ENCODE measurements at places on chromosomes 6 and 20. TPM values are rescaled to one million over a fixed set of nuclear protein-coding genes. Genes with fewer than 3 reads are reported as not detected.
A peak's percentile ranks its signal among the peaks of the same experiment; 100 is the strongest.

- no peak for DNase-seq
- no peaks in the 10 kb centered on the region for H3K4me1 ChIP-seq
- H3K4me3 ChIP-seq = no peak overlapping the region
- no peaks in the 10 kb centered on the region for H3K36me3 ChIP-seq
- no peaks in the 10 kb centered on the region for H3K27me3 ChIP-seq
- no peak overlapping the region for H3K27ac ChIP-seq
Measured at GRCh38 chr6:19905584-19905983, 68.4 kb downstream of the ID4 start.

GRCh38 chr20:9038791-9039535, 29.9 kb upstream of the PLCB4 start:
- no peaks in the 10 kb centered on the region for H3K36me3 ChIP-seq
- DNase-seq = no peak
- H3K27me3 ChIP-seq = no peaks in the 10 kb centered on the region
- H3K4me3 ChIP-seq = no peak overlapping the region
- no peaks in the 10 kb centered on the region for H3K4me1 ChIP-seq
- H3K27ac ChIP-seq = no peak overlapping the region

The FAM83C gene
- total RNA-seq = not detected

The GTF2H4 gene
- 49.7 TPM for total RNA-seq

DNA sequence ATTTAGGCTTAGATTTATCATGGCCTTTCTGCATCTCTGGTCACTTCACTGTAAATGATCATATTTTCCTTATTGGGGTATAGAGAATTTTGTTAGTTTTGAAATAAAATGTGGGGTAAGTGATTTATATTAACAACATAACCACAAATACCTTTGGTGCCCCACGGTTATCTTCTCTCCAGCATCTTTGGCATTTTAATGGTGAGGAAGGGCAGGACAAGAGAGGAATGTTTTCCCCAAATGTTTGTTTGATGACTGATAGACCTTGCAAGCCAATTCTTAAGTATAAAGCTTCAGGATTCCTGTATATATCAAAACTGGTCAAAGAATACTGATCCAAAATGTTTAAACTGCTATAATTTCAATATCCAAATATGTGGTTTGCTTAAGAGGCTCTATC, 171.6 kb upstream of the SMLR1 start:
- DNase-seq = no peak
- H3K4me3 ChIP-seq = no peak overlapping the region
- no peaks in the 10 kb centered on the region for H3K27me3 ChIP-seq
- H3K4me1 ChIP-seq = no peaks in the 10 kb centered on the region
- no peaks in the 10 kb centered on the region for H3K36me3 ChIP-seq
- H3K27ac ChIP-seq = no peak overlapping the region

DNA sequence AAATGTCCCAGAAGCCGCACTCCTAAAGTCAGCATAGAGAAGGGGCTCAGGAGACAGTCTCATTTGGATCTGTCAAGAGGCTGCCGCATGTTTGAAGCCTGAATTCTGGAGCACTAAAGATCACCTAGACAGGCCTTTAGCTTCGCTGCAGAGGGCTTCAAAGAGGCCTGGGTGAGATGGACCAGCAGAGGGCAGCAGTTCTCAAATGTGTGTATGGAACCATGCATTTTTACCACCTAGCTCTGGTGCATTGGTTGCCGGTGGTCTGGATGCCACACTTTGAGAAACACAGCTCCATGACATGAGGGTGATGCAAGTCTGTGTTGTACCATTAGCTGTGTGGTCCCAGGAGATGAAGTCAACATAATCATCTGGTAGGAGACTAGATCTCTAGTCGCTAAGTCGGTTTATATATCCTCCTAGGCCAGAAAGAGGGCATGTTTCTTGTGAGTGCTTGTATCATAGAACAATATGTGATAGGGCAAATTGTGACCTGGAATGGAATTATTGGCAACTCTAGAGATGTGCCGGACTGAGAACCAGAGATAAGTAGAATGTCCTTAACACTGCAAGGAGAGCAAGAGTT, 64.8 kb downstream of the KIAA0319 start:
- H3K36me3 ChIP-seq = no peaks in the 10 kb centered on the region
- no peaks in the 10 kb centered on the region for H3K27me3 ChIP-seq
- no peak overlapping the region for H3K4me3 ChIP-seq
- no peak overlapping the region for H3K27ac ChIP-seq

- peaks cover 26% of the 10 kb centered on the region for H3K27me3 ChIP-seq
- no peaks in the 10 kb centered on the region for H3K36me3 ChIP-seq
- no peak for DNase-seq
- no peak overlapping the region for H3K27ac ChIP-seq
- peaks cover 13% of the 10 kb centered on the region for H3K4me1 ChIP-seq
- peak overlapping the region; percentile 41 for H3K4me3 ChIP-seq
Measured at GRCh38 chr6:132401618-132402285, 477 bp upstream of the MOXD1 start.

DNA sequence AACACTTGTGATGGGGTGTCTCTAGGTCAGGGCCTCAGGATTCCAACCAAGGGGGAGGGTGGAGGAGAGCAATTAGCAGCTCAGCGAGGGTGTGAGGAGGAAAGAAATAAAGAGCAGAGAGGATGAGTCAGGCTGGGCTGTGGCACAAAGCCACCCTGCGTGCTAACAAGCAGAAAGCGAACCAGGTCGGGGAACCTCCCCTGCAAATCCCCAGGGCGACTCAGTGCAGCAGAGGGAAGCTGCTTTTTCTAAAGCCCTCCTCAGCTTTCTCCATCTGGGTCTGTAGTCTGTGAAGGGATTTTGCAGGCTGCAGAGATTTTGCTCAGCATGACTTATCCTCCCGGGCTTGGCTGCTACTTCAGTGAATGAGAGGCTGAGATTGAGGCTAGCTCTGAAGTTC, 6.6 kb upstream of the SPO11 start:
- no peak overlapping the region for H3K4me3 ChIP-seq
- no peak for DNase-seq
- no peak overlapping the region for H3K27ac ChIP-seq
- H3K27me3 ChIP-seq = peaks cover 37% of the 10 kb centered on the region
- H3K4me1 ChIP-seq = no peaks in the 10 kb centered on the region

The TCF21 gene
- 28.6 TPM for total RNA-seq

- no peak for DNase-seq
- no peaks in the 10 kb centered on the region for H3K4me1 ChIP-seq
- no peak overlapping the region for H3K27ac ChIP-seq
- H3K27me3 ChIP-seq = no peaks in the 10 kb centered on the region
- no peaks in the 10 kb centered on the region for H3K36me3 ChIP-seq
Measured at GRCh38 chr6:91240878-91241603, 654.2 kb upstream of the MAP3K7 start.

DNA sequence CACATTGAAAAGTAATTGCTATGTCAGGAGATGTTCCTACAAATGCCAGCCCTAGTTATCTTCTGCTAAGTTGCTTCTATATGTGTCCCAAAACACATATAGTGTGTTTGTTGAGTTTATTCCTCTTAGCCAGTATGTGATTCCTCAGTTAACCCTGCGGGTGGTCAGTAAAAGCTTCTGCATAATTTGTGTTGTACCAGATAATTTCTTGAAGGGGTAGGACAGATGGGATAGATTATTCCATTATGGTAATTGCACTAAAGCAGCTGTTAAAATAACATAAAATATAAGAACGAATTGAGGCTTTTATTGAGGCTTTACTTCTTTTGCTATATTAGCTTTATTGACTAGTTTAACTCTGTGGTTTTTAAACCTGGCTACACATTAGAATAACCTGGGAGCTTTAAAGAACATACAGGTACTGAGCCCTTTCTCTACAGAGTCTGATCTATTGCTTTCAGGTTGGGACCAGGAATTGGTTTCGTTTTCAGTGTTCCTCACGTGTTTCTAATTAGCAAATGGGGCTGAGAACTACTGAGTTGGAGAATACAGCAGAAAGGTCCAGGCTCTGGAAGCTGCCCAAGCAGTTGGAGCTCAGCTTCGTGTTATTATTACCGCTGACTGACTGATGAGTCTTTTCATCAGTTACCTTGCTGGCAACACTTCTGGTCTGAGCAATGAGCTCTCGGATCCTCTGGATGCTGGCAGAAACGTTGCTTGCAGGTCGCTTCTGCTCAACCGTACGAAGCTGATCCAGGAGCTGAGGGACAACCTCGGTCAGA, 56.9 kb downstream of the FAM229B start:
- no peaks in the 10 kb centered on the region for H3K36me3 ChIP-seq
- no peaks in the 10 kb centered on the region for H3K27me3 ChIP-seq
- no peaks in the 10 kb centered on the region for H3K4me1 ChIP-seq
- H3K27ac ChIP-seq = no peak overlapping the region

The ITCH gene
- total RNA-seq = 65.7 TPM

The OR2B6 gene
- not detected for total RNA-seq

DNA sequence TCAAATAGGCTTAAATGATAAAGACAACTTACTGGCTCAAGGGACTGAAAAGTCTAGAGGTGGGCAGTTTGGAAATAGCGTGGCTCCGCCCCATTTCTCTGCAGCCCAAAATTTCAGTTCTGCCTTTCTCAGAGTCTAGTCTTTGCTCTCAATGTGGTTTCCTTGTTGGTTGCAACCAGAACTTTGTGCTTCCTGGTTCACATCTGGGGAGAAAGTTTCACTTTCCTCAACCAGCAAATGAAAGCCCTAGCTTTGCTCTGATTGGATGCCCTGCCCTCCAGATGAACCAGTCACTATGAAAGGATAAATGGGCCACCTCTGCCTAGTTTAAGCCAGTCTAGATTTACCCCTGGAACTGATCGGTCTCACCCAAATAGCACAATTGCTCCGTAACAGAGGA, 14.9 kb downstream of the SYCP2L start:
- no peak overlapping the region for H3K27ac ChIP-seq
- H3K4me1 ChIP-seq = no peaks in the 10 kb centered on the region
- H3K4me3 ChIP-seq = peak overlapping the region; percentile 49
- no peaks in the 10 kb centered on the region for H3K27me3 ChIP-seq
- H3K36me3 ChIP-seq = no peaks in the 10 kb centered on the region
- no peak for DNase-seq

- DNase-seq = no peak
- no peaks in the 10 kb centered on the region for H3K36me3 ChIP-seq
- no peaks in the 10 kb centered on the region for H3K27me3 ChIP-seq
- no peak overlapping the region for H3K27ac ChIP-seq
- no peaks in the 10 kb centered on the region for H3K4me1 ChIP-seq
Measured at GRCh38 chr6:137122612-137123011, 50.8 kb downstream of the IL22RA2 start.

DNA sequence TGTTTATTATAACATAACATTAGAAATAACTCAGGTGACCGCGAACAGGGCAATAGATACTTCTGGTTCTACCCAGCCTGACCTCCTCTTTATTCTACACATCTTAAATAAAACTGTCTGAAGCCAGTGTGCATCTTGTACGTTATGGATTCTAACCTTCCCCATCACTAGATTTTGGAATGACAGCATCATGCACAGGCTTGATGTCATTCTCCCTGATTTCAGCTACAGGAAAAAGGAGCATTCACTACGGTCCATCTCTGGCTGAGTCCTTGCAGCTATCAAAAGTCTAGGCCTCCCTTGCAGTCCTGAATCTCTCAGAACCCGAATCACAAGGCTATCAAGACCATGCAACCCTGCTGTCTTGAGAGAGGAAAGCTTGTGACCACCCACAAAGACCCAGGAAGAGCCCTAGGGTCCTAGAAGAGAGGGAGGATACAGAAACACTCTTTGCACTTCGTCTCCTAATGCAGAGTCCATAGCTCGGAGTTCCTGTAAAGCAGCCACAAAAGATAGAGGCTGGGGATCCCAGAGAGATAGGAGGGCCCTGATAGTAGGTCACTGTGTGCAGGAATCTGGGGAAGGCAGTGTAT, 845 bp downstream of the HLA-DPA1 start:
- DNase-seq = no peak
- H3K4me3 ChIP-seq = peak overlapping the region; percentile 27
- H3K4me1 ChIP-seq = peaks cover 18% of the 10 kb centered on the region
- H3K27me3 ChIP-seq = no peaks in the 10 kb centered on the region

GRCh38 chr6:168343239-168344150, 23.9 kb upstream of the DACT2 start:
- H3K27me3 ChIP-seq = peaks cover 6% of the 10 kb centered on the region
- no peaks in the 10 kb centered on the region for H3K36me3 ChIP-seq
- H3K27ac ChIP-seq = no peak overlapping the region
- H3K4me1 ChIP-seq = no peaks in the 10 kb centered on the region

- H3K4me3 ChIP-seq = no peak overlapping the region
- no peaks in the 10 kb centered on the region for H3K27me3 ChIP-seq
- no peaks in the 10 kb centered on the region for H3K36me3 ChIP-seq
Measured at GRCh38 chr20:22080985-22081384, 375.5 kb downstream of the PAX1 start.

The AIG1 gene
- total RNA-seq = 34.0 TPM

GRCh38 chr6:40325041-40325440, 262.1 kb downstream of the LRFN2 start:
- H3K27ac ChIP-seq = no peak overlapping the region
- DNase-seq = no peak
- H3K4me3 ChIP-seq = no peak overlapping the region
- H3K27me3 ChIP-seq = no peaks in the 10 kb centered on the region

DNA sequence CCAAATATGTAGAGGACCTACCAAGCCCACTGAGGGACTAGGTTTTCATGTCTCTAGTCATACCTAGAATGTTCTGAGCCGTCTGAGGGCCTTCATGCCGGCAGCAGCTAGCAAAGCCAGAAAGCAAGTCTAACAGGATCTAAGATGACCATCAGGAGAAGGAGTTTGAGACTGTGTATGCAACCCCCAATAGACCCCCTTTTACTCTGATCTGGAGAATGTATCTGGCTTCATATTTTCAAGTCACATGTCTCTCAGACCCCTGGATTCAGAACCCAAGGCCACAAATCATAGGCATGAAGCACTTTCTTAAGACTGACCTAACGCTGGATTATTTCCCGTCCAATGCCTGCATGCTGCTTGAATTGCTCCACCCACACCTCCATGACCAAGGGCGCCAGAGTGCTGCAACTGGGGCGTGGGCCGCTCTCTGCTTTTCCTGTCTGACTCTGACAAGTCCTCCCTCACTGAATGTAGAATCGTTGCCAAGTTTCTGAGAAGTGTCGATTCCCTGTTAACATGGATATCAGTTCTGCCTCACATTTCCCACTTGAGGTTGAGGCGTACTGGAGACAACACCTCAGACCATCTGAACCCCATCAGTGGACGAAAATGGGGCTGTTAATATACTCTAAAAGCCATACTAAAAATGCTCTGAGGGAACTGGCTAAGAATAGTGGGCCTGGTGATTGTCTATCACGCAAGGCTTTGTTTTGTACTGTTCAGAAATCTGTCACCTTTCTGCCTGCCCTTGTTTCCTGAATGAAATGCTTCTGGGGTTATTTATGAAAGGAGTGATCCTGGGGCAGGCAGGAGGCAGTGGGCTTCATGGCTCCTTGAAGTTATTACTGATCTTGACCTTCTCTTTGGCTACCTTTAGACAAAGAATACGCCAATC, 23.9 kb upstream of the ASXL1 start:
- H3K4me1 ChIP-seq = peaks cover 12% of the 10 kb centered on the region
- H3K36me3 ChIP-seq = peaks cover 46% of the 10 kb centered on the region
- H3K27me3 ChIP-seq = no peaks in the 10 kb centered on the region
- no peak overlapping the region for H3K4me3 ChIP-seq
- DNase-seq = peak; percentile 87
- peak overlapping the region; percentile 76 for H3K27ac ChIP-seq

- H3K27ac ChIP-seq = no peak overlapping the region
- no peaks in the 10 kb centered on the region for H3K36me3 ChIP-seq
- H3K4me1 ChIP-seq = no peaks in the 10 kb centered on the region
Measured at GRCh38 chr6:139823808-139824126, 449.3 kb upstream of the CITED2 start.

All from spleen (tissue), 13 donors.